Left ventricle myocardium superior (tissue), 1 donor: ENCODE measurements at places on chromosomes 7 and 10.

DNA sequence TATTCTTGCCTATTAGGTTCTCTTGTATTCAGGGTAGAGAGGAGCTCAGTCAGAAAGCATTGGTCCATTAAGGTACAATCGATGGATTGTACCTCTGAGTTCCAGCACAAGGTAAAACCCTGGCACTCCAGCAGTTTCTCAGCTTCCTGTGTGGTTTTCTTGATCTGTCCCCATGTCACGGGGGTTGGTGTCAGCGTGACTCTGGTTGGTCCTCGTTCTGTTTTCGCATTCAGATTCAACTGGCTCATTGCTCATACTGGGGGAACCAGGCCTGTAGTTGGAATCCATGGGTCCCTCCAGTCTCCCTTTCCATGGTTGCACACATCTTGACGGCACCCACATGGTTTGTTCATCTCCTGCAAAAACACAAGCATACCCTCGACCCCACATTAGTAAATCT, 32.7 kb upstream of the RASGEF1A start:
- no peak for DNase-seq

DNA sequence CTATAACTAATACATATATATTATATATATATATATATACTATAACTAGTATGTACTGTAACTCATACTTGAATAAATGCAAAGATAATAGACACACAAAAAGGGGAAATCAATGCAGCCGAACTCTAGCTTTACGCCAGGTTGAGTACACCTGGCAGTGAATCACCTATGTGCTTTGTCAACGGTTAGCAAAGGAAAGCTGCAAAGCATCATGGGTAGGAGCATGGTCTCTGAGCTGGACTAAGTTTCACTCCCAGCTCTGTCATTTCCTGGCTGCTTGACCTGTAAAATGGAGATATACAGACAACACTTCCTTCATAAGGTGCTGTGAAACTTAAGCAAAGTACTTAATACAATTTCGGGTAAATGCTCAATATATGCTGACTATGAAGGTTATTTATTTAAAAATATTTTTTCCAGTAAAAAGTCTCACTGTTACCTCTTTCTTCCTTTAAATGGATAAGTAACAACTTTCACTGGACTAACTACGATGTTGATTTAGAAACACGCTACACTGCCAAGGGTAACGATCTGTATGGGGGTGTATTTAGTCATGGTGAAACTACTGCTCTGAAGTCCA, 61.7 kb upstream of the ITGA8 start:
- no peak for DNase-seq

- no peak for DNase-seq
Observed at GRCh38 chr7:133059263-133059662, 22.6 kb downstream of the CHCHD3 start.

GRCh38 chr10:59907918-59908807, 1.8 kb upstream of the CCDC6 start:
- DNase-seq, result no peak

- DNase-seq, result no peak
Observed at GRCh38 chr10:95431900-95432342, 129.2 kb downstream of the SORBS1 start.

- no peak for DNase-seq
Observed at GRCh38 chr7:158860394-158860793, 4.0 kb downstream of the DYNC2I1 start.

- DNase-seq, result no peak
Observed at GRCh38 chr7:51477323-51477722, 160.7 kb upstream of the COBL start.

DNA sequence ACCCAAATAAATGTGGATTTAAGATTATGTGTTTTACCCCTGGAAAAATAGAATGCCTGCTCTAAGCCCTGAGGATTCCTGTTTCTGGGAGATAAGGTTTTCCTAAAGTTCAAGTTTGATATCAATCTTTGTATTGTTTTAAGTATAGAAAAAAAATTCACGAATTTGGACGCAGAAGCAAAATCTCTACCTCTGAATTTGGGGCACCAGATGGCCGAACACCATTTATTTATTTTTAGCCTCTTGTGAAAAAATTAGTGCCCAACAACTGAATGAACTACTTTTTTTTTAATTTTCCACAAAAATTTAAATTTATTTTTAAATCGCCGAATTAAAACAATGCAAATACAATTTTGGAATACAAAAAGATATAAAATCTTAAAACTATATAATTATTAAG, 128.1 kb upstream of the SP4 start:
- no peak for DNase-seq

- no peak for DNase-seq
Observed at GRCh38 chr7:4025694-4026615, 656.1 kb upstream of the FOXK1 start.

GRCh38 chr7:132855901-132856300, 226.0 kb downstream of the CHCHD3 start:
- no peak for DNase-seq

- DNase-seq, result peak; percentile 34
Observed at GRCh38 chr7:960269-960871, 5.9 kb upstream of the ADAP1 start.

DNA sequence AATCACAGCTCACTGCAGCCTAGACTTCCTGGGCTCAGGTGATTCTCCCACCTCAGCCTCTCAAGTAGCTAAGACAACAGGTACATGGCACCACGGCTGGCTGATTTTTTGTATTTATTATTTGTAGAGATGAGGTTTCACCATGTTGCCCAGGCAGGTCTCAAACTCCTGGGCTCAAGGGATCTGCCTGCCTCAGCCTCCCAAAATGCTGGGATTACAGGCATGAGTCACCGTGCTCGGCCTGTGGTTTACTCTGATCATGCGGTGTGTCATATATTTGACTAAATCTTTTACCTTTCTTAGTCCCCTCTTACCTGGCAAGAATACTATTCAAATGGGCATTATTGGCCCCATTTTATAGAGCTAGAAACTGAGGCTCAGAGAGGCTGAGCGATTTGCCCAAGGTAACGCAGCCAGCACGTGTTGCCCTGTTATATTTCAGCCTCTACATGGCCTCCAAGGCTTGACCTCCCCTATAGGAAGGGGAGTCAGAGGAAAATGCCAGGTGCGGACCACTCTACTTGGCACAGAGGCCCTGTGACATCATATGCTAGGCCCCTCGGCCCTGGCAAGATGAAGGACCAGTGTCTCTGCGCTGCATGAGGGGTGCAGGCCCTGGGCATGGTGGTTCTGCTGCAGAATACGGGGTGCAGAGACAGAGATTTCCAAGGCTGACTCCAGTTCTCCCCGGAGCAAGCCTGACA, 8.2 kb downstream of the ZCCHC24 start:
- DNase-seq, result no peak

DNA sequence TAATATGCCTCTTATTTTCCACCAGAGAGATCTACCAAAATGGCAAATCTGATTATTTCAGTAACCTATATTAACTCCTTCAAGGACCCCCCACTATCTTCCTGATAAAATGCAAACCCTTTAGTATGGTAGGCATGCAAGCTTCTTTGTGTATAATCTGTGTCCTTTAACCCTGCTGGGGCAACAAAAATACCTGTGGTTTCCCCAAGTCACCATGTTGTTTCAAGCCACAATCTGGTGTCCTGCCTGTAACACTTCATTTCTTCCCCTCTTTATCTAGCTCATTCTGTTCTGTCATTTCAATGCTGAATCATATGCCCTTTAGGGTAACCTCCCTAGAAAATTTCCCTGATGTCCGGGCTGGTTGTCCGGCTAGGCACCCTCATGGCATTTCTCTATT, 5.3 kb downstream of the CALCR start:
- no peak for DNase-seq

- DNase-seq, result no peak
Observed at GRCh38 chr7:94127026-94127425, 122.9 kb upstream of the BET1 start.

- DNase-seq, result peak; percentile 55
Observed at GRCh38 chr7:150631084-150631826, 930 bp downstream of the GIMAP6 start.

DNA sequence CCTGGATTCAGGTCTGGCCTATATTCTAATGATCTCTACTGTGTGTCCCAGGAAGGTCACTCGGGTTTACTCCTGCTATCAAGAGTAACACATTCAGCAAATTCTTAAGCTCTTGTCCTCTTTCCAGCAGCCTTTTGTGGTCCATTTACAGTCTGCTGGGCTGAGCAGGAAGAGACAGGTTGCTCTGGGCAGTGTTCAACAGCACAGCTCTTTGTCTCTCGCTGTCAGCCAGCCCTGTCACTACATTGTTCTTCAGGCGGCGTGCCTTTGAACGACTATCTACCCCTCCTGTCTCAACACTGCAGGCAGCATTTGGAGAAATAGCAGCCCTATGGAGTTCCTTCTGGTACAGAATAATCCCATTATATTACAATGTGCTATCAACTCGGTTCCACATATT, 192.2 kb upstream of the TBX20 start:
- peak; percentile 53 for DNase-seq

DNA sequence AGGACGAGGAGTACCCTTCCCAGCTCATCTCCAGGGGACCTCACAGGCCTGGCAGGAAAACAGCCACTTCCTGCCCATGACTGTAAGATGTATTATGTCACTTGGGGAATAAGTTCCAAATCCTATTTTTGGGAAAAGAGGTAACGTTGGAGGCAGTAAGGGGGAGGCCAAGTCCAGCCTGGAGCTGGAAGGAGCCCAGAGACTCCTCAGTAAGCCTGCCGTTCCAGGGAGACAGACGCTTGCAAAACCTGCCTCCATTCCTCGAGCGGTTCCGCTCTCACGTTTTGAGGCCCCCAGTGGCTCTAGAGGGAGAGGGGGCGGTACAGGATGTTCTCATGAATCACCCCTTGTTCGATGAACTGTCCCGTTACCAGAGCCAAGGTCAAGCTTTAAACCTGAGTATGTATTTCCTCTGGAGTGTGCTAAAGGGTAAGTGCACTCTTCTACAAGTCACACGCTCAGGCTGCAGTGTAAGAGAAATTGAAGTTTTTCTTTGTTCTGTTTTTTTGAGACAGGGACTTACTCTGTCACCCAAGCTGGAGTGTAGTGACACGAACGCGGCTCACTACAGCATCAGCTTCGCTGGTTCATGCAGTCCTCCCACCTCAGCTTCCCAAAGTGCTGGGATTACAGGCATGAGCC, 45.5 kb upstream of the CYTH3 start:
- DNase-seq, result peak; percentile 81

DNA sequence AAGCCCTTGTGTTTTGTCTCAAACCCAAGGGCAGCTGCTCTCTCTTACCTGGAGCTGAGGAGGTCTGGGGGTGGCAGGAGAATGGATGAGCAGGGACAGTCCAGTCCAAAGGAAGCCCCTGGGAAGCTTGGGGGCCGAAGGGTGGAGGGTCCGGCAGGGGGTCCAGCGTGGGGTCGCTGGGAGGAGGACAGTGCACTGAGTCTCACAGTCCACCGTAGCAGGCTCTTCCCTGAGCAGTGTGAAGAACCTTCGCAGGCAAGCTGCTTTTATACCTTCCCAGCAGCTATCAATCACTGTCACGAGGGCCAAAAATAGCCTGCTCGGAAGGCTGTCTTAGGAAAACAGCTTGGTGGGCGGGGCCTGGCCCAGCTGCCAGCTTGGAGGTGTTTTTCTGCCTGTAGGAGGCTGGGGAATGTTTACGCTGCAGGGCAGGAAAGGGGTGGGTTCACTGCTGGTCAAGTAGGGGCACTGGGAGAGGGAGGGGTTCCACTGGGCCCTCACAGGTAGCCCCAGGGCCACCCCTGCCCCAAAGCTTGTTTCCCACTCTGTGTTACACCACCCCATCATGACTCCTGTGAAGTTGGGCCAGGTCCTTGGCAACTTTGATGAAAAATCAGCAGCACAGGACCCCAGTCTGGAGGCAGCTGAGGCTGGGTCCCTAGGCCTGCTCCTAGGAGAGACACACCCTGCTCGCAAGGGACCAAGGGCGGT, at the start of gene DEPP1:
DEPP1 (minus strand) TSS at position 240 of the 711 bp plus-strand sequence. CDS start 779 bp downstream, outside the sequence.
- DNase-seq, result peak; percentile 95

DNA sequence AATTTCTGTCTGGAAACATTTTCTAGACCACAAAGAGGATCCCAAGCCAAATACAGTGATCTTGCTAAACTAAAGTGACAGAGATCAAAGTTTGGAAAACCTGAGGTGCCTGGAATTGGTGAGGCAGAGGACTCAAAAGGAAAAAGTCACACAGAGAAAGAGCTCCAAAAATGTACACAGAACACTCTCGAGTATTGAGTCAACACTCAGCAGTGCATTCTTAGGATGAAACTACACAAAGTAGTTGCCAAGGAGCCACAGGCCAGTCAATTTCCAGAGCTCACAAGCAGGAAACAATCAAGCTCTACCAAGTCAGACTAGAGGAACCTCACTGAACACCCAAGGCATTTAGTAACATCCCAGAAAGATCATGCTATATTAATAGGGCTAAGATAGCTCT, 61.3 kb downstream of the MICU1 start:
- no peak for DNase-seq

GRCh38 chr10:3241274-3241921, 68.8 kb upstream of the PITRM1 start:
- DNase-seq, result no peak

DNA sequence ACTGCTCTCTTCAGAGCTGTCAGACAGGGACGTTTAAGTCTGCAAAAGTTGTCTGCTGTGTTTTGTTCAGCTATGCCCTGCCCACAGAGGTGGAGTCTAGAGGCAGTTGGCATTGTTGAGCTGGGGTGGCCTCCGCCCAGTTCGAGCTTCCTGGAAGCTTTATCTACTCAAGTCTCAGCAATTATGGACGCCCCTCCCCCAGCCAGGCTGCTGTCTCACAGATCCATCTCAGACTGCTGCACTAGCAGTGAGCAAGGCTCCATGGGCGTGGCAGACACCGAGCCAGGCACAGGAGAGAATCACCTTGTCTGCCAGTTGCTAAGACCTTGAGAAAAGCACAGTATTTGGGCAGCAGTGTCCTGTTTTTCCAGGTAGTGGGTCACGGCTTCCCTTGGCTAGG, 98.1 kb downstream of the SDHAF3 start:
- no peak for DNase-seq

DNA sequence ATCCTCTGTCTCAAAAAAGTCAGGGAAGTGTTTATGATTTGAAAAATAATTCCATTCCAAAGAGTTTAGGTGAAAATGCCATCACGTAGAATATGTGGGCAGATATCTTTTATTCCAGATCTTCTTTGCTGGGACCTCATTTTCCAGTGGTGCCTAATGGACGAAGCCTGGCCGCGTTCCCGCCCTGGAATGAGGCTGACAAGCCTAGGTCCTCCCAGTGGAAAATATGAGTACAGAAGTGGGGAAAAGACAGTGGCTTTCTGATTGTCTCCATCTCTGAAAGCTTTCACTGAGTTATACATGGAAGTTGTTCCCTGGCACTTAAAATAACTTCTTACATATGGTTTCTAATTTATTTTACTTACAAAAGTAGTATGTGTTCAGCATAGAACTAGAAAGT, 139.4 kb downstream of the TACC2 start:
- DNase-seq, result peak; percentile 89

DNA sequence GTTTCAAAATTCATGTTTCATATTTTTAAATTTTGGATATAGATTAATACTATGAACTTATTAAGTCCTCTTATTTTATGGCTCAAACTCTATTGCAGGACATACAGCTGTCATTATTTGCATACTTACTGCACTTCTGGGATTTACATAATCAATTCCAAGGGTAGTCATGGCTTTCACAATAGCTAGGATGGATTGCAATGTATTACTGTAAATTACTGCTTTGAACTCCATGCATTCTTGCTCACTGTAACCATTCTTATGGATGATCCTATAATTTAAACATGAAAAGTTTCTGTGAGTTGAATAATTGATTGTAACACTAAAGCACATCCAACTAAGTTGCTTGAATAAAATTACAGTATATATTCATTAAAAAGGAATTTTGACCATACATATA, 23.5 kb downstream of the GNAT3 start:
- DNase-seq, result no peak
